ENCODE measurements at places on chromosomes 16 and 17.
A peak's percentile ranks its signal among the peaks of the same experiment; 100 is the strongest.

DNA sequence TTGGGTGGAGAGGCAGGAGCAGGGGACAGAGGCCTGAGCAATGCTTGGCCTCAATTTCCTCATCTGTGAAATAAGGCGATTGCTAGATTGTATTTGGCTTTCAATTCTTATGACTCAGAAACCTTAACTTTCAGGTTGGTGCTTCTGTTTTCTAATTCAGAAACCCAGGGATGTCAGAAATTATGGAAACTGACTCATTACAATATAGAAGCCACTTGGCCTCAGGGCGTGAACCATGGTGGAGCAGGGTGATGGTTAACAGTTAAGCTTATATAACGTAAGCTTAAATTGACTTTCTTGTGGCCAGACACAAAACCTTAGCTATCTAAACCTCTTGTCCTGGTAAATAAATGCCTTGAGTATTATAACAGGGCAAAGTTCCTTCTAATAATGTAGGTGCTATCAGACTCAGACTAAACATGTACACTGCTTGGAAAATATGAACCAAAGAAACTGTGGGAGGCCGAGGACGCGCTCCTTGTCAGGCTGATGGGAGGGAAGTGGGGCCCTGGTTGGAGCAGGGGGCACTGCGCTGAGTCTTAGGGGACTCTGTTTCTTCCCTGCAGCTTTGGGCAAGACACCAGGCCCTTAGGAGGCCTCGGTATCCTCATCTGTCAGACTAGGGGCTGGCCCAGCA, 17.1 kb upstream of the SREBF1 start:
- no peak for DNase-seq

- DNase-seq, result no peak
Measured at GRCh38 chr17:40618754-40619625, 28.6 kb downstream of the SMARCE1 start.

GRCh38 chr17:74633326-74633725, 9.8 kb upstream of the CD300E start:
- no peak for DNase-seq

DNA sequence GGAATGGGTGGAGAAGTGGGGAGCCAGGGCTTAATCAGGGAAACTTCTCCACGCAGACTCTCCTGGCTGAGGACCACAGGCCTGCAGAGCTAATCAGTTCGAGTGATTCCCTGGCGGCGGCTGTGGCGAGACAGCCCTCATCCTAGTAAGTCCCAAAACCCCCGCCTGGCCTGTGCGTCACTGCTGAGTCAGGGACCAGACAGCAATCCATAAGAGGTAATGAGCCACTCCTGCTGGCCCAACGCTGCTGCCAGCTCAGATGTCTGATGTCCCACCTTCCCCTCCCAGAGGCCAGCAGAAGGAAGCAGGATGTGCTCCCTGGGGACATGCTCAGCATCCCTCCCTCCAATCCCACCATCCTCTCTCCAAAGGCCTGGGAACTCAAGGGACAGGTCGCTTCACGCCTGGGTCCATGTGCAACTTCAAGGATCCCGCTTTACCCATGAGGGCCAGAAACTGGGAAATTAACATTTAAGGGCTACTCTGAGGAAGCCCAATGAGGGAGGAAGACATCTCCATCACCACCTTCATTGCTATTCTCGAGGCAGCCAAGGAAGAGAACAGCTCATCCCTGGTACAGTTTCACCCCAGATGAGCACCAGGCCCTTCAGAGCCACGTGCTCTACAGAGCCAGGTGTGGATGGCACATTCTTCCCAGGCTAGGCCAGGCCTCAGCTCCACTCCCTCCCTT, 7.9 kb downstream of the ACLY start:
- DNase-seq, result peak; percentile 92

GRCh38 chr17:56085576-56086267, 67.6 kb upstream of the ANKFN1 start:
- no peak for DNase-seq

DNA sequence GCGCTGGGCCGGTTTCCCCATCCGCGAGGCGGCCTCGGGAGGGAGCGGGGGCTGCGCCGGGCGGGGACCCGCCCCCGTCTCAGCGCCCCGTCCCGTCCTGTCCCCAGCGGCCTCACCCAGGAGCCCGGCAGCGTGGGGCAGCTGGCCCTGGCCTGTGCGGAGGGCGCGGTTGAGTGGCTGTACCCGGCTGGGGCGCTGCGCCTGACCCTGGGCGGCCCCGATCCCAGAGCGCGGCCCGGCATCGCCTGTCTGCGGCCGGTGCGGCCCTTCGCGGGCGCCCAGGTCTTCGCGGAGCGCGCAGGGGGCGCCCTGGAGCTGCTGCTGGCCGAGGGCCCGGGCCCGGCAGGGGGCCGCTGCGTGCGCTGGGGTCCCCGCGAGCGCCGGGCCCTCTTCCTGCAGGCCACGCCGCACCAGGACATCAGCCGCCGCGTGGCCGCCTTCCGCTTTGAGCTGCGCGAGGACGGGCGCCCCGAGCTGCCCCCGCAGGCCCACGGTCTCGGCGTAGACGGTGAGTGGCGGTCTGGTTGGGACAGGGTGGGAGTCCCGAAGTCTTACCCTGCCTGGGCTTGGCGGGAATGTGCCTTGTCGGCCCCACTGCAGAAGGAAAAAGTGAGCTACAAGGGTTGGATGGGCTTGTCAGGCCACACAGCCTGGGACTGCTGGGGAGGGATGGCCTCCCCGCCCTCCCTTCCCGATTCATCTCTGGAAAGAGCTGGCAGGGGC, 720 bp downstream of the METRN start:
- no peak for DNase-seq

- DNase-seq, result no peak
Measured at GRCh38 chr16:69182730-69183416, 4.1 kb upstream of the SNTB2 start.

DNA sequence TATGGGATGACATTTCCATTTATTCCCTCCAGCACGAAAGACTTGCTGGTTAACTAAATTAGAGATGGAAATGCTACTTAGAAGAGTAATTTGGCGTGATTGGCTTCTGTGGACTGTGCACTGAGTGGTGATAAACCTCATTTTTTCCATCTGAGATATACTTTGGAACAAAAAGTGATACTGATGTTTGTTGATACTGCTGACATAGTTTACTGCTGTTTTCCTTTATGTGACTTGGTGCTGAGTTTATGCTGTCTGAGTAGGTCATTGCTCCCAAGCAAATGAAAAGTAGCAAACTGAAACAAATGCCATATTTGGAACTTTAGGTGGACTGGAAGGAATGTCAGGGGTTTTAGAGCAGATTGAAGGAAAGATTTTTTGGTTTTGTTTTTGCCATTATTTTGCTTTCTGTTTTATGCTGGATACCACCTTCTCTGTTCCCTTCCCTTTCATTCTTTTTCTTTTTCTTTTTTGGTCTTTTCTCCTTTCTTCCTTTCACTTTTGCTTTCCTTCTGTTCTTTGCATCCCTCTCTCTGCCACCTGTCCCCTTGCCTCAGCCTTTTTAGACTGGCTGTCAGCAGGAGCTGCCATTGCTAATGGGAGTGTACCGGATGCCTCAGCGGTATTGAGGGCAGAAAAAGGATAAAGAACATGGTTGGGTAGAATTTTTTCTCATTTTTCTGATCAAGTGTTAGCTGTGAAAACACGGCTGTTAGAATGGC, 41.8 kb downstream of the NUP93 start:
- DNase-seq, result no peak

DNA sequence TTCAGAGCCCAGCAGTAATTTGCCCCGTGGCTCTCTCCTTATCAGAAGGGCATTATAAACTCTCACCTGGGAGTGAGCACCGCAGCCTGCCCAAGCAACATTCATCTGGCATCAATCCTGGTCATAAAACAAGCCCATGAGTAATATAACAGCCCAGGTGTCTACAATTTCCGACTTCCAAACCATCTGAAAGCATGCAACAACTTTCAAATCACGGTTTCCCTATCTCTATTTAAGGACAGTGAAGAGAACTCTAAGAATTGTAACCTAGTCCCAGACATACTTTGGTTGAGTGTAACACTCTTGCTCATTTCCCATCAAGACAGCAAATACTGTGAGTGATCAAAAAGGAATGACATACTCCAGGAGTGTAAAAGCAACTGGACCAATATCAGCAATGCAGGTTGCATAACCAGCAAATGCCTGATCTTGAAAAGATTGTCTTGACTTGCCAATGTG, 487.4 kb upstream of the SOX9 start:
- peak; percentile 72 for DNase-seq

GRCh38 chr17:81930142-81931125, 2.9 kb upstream of the MAFG start:
- DNase-seq, result no peak

GRCh38 chr17:29246628-29247027, at the start of gene CRYBA1:
CRYBA1 (plus strand) TSS chr17:29246859; CDS start chr17:29246864, 5 bp downstream.
- peak; percentile 61 for DNase-seq

GRCh38 chr17:75692976-75693375, 25.8 kb downstream of the SAP30BP start:
- DNase-seq, result no peak

DNA sequence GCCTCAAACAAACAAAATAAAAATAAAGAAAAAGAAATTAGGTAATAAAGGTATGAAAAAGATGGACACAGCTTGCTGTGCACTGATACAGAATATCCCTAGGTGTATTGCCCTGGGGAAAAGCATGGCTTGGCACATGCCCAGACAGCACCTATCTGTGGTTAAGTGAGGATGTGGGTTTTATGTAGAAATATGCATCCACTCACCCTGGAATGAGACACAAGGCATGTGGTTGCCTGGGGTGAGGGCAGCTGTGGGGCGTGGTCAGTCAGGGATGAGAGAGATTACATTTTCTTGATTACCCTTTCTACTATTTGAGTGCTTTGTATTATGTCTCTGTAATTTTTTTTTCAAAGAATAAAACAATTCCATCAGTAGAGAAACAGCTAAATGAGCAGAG, 6.9 kb downstream of the PLLP start:
- DNase-seq, result peak; percentile 73

GRCh38 chr17:12318571-12319266, 298.0 kb downstream of the MAP2K4 start:
- no peak for DNase-seq

DNA sequence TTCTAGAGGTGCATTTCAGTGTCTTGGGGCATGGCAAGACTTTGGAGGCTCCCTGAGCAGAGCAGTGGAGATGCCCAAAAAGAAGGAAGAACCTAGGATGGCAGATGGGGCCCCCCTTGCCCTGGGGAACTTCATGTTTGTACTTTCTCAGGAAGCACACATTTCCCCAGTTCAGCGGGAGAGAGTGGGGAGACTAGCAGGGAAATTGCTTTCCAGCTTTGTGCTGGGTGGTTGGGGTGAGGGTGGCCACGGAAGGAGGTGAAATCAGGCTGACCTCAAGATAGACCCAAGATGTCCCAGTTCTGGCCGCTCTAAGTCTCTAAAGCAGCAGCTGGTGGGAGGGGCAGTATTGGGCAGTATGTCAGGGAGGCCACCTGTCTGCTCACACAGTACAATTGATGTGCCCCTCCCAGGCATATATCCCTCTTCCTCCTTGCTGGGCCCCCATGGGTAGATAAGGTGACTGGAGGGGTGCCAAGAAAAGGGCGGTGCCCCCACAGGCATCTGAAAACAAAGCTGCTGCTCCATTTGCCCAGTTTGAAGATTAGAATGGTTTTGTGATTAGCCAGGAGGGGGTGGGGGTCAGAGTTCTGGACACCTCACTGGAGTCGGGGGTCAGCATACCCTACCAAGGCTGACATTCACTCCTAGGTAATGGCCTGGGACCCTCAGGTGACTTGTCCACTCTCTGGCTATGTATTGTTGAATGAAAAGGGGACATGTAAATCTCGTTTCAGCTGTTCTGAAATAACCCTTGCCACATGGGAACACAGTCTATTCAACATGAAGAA, 17.1 kb upstream of the NAGLU start:
- no peak for DNase-seq

- DNase-seq, result no peak
Measured at GRCh38 chr17:61239327-61239726, 160.3 kb upstream of the TBX2 start.

GRCh38 chr16:24717411-24717810, 12.0 kb upstream of the TNRC6A start:
- no peak for DNase-seq

GRCh38 chr16:10982465-10983150, 38.2 kb downstream of the CLEC16A start:
- DNase-seq, result no peak

DNA sequence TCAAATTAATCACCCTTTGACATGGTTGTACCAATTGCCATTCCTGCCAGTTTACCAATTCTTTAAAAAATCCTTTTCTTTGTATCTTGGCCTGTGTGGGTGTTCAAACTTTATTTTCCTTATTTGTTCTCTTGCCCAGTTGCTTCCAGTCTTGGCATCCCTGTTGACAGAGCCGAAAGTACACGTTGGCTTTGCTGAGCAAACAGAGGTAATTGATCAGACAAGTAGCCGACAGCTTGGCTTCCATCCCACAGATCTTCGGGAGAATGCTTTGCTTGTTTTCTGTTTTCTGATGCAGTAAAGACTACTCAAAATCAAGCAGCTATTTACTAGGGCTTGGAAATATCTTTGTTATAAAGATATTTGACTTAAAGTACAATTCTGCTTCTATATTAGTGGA, 506.8 kb upstream of the SALL1 start:
- no peak for DNase-seq

GRCh38 chr17:82655038-82655479, 6.8 kb upstream of the WDR45B start:
- no peak for DNase-seq

DNA sequence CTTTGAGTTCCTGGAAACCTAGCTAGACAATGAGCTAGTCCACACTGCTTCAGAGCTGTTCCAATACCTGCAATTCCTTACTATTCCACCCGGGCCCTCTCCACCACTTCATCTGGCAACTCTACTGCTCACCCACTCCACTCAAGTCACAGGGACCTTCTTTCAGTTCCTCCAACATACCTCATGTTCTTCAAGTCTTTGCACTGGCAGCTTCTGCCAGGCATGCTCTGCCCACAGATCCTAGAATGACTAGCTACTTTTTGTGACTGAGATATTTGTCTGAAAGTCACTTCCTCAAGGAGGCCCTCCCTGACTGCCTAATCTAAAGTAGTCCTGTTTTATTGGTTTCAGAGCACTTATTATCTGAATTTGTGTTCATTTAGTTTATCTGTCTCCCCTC, 86.4 kb downstream of the TEX14 start:
- DNase-seq, result no peak

GRCh38 chr17:33513769-33514168, 220.7 kb upstream of the ASIC2 start:
- no peak for DNase-seq

- DNase-seq, result peak; percentile 75
Measured at GRCh38 chr17:59418732-59419166, 87.3 kb downstream of the YPEL2 start.

- DNase-seq, result no peak
Measured at GRCh38 chr16:23587726-23588125, 8.4 kb downstream of the NDUFAB1 start.

- no peak for DNase-seq
Measured at GRCh38 chr16:31355431-31356100, 590 bp downstream of the ITGAX start.

GRCh38 chr16:88633684-88634140, 4.7 kb upstream of the IL17C start:
- peak; percentile 92 for DNase-seq

GRCh38 chr17:50899005-50899460, 32.9 kb upstream of the TOB1 start:
- DNase-seq, result no peak

DNA sequence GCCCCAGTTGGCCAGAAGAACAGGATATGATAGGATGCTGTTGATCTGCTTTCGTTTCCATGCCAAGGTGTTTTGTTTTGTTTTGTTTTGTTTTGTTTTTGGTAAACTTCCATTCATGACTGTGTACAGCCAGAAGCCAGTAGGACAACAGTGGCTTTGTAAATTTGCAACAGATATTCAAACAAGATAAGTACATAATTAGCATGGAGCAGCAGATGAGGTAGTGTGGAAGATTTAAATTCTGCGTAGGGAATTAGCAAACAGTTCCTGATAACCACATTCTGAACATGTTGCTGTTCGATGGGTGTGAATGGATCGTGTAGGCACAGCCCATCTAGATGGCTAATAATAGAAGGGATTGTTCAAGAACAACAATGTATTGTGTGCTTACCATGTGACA, 1080.1 kb upstream of the RBFOX1 start:
- no peak for DNase-seq

Measured in islet precursor cell (in vitro differentiated cells).